Right lobe of liver (tissue), 6 donors: ENCODE measurements at places on chromosomes 16 and 17. TPM values are rescaled to one million over a fixed set of nuclear protein-coding genes. Genes with fewer than 3 reads are reported as not detected.
A peak's percentile ranks its signal among the peaks of the same experiment; 100 is the strongest.

PRDM7 gene
- total RNA-seq = not detected

USP36 gene
- total RNA-seq = 13.0 TPM

TLCD2 gene
- 17.7 TPM for total RNA-seq

EVI2B gene
- total RNA-seq = 5.5 TPM

PSMD3 gene
- total RNA-seq = 58.3 TPM

CTRB2 gene
- not detected for total RNA-seq

DNA sequence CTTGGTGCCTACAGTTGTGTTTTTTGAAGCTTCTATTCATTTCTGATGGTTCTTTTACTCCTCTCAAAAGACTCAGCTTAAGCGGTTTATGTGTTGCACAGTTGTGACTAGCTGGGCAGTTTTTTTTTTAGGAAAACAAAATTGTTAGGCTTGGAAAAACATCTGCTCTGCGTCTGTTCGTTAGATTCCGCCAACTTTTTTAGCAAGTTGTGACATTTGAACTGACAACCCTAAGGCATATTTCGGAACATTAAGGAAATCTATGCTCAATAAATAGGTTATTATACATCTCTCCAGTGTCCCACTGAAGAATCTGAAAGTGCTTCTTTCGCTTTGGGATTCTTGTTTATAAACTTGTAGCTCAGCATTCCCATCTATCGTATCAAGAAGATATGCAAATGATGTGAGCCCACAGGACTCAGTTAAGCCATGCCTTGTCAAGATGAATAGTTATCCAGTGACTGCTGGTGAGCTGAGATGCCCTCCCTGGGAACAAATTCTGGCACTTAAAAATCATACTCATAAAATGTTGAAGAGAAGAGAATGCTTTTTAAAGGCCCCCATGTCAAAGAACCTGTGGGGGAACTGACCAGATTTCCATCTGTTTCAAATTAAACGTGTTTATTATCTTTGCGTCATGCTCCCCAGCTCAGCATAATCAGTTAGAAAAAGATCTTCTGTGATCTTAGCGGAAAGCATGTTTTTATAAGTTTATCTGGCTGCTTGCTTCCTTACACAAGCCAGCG, 109.0 kb upstream of the FAM20A start:
- H3K4me3 ChIP-seq = no peak overlapping the region
- H3K27me3 ChIP-seq = no peaks in the 10 kb centered on the region
- no peaks in the 10 kb centered on the region for H3K36me3 ChIP-seq
- H3K4me1 ChIP-seq = no peaks in the 10 kb centered on the region

GRCh38 chr17:1109606-1110540, 69.9 kb downstream of the ABR start:
- peak overlapping the region; percentile 47 for H3K27ac ChIP-seq
- peaks cover 9% of the 10 kb centered on the region for H3K4me1 ChIP-seq
- DNase-seq = no peak
- H3K27me3 ChIP-seq = no peaks in the 10 kb centered on the region

GRCh38 chr16:5064915-5065314, 841 bp downstream of the C16orf89 start:
- DNase-seq = no peak
- no peaks in the 10 kb centered on the region for H3K36me3 ChIP-seq
- H3K4me1 ChIP-seq = no peaks in the 10 kb centered on the region

GRCh38 chr17:6677158-6677831, 25.7 kb downstream of the C17orf100 start:
- H3K4me3 ChIP-seq = no peak overlapping the region
- no peak for DNase-seq
- no peaks in the 10 kb centered on the region for H3K27me3 ChIP-seq
- no peaks in the 10 kb centered on the region for H3K36me3 ChIP-seq
- no peak overlapping the region for H3K27ac ChIP-seq

GRCh38 chr16:14416184-14416583, 213.9 kb downstream of the PARN start:
- H3K4me1 ChIP-seq = no peaks in the 10 kb centered on the region
- no peak overlapping the region for H3K4me3 ChIP-seq
- H3K27ac ChIP-seq = no peak overlapping the region
- H3K27me3 ChIP-seq = no peaks in the 10 kb centered on the region

GRCh38 chr17:53134548-53134947, 688.2 kb upstream of the KIF2B start:
- H3K36me3 ChIP-seq = no peaks in the 10 kb centered on the region
- no peak for DNase-seq
- peaks cover 14% of the 10 kb centered on the region for H3K27me3 ChIP-seq
- H3K4me1 ChIP-seq = no peaks in the 10 kb centered on the region
- no peak overlapping the region for H3K27ac ChIP-seq

- peak; percentile 50 for DNase-seq
- H3K27me3 ChIP-seq = no peaks in the 10 kb centered on the region
- peaks cover 49% of the 10 kb centered on the region for H3K4me1 ChIP-seq
- no peaks in the 10 kb centered on the region for H3K36me3 ChIP-seq
- peak overlapping the region; percentile 77 for H3K27ac ChIP-seq
- H3K4me3 ChIP-seq = no peak overlapping the region
These were observed 454.3 kb downstream of the HAPSTR1 start for GRCh38 chr16:9545522-9546437.

- peak within 1 kb of the TSS; percentile 10 for H3K4me3 ChIP-seq
- no peak within 1 kb of the TSS for H3K27ac ChIP-seq
- no peaks in the 10 kb centered on the region for H3K27me3 ChIP-seq
- H3K4me1 ChIP-seq = no peaks in the 10 kb centered on the region
- no peaks in the 10 kb centered on the region for H3K36me3 ChIP-seq
- no peak for DNase-seq
These were observed at the start of gene CHST6 for GRCh38 chr16:75495076-75495674. CHST6 (minus strand) TSS chr16:75495441; CDS start chr16:75479828, 15,613 bp downstream.

GRCh38 chr17:76251478-76252039, 11.3 kb upstream of the RNF157 start:
- no peaks in the 10 kb centered on the region for H3K36me3 ChIP-seq
- H3K27me3 ChIP-seq = no peaks in the 10 kb centered on the region
- H3K4me3 ChIP-seq = no peak overlapping the region
- peak overlapping the region; percentile 56 for H3K27ac ChIP-seq
- DNase-seq = no peak
- no peaks in the 10 kb centered on the region for H3K4me1 ChIP-seq

GRCh38 chr17:68533887-68534694, 21.9 kb downstream of the PRKAR1A start:
- no peaks in the 10 kb centered on the region for H3K4me1 ChIP-seq
- no peak for DNase-seq

DNA sequence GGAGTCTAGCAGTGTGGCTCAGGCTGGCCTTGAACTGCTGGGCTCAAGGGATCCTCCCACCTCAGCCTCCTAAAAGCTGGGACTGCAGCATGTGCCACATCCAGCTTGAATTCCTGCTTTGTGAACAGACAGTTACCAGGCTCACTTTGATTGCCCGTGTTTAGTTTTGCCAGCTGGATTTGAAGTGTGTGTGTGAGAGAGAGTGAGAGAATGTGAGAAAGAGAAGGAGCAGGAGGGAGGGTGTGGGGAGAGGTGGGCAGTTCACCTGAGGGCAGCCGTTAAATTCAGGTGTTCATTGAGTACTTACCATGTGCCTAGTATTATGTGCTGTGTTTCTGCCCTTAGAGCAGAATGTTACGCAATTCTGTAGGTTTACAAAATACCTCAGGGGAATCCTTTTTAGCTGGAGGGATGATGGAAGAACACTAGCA, 4.7 kb downstream of the DUSP14 start:
- H3K27me3 ChIP-seq = no peaks in the 10 kb centered on the region
- H3K4me1 ChIP-seq = no peaks in the 10 kb centered on the region
- H3K36me3 ChIP-seq = no peaks in the 10 kb centered on the region
- H3K27ac ChIP-seq = no peak overlapping the region
- no peak overlapping the region for H3K4me3 ChIP-seq
